ENCODE measurements at places on chromosomes 7 and 10. TPM values are rescaled to one million over a fixed set of nuclear protein-coding genes. Genes with fewer than 3 reads are reported as not detected.

The EBF3 gene
- 19.5 TPM for total RNA-seq

The GTPBP4 gene
- 36.8 TPM for total RNA-seq

The TMEM273 gene
- 12.0 TPM for total RNA-seq

The WDR11 gene
- 57.7 TPM for total RNA-seq

The STMP1 gene
- total RNA-seq: 18.6 TPM

The STK31 gene
- 0.20 TPM for total RNA-seq

The MLXIPL gene
- total RNA-seq: 22.3 TPM

The LIPJ gene
- total RNA-seq: 0.49 TPM

The ZNF503 gene
- 5.6 TPM for total RNA-seq

The AFAP1L2 gene
- total RNA-seq: 24.9 TPM

The ABCB4 gene
- 6.3 TPM for total RNA-seq

The CYP2C18 gene
- total RNA-seq: 3.0 TPM

Measured in skin of body (tissue), 3 donors.